ENCODE measurements at places on chromosomes 16 and 17. TPM values are rescaled to one million over a fixed set of nuclear protein-coding genes. Genes with fewer than 3 reads are reported as not detected.

CD300LG gene
- total RNA-seq = not detected

PRSS27 gene
- 0.13 TPM for total RNA-seq

MRTFB gene
- total RNA-seq = 10.9 TPM

RHBDF1 gene
- total RNA-seq = 28.1 TPM

ITGAX gene
- total RNA-seq = not detected

TEKT5 gene
- not detected for total RNA-seq

All from epithelial cell of alveolus of lung (primary cell).